ENCODE measurements at places on chromosomes 5 and 9.

- no peak for DNase-seq
Observed at GRCh38 chr9:33794560-33794959, 801 bp upstream of the PRSS3 start.

- no peak for DNase-seq
Observed at GRCh38 chr5:131532031-131532640, 102.9 kb downstream of the RAPGEF6 start.

- DNase-seq, result no peak
Observed at GRCh38 chr9:78278177-78278777, 18.6 kb upstream of the PSAT1 start.

- DNase-seq, result no peak
Observed at GRCh38 chr9:112629671-112630485, 88.0 kb downstream of the INIP start.

DNA sequence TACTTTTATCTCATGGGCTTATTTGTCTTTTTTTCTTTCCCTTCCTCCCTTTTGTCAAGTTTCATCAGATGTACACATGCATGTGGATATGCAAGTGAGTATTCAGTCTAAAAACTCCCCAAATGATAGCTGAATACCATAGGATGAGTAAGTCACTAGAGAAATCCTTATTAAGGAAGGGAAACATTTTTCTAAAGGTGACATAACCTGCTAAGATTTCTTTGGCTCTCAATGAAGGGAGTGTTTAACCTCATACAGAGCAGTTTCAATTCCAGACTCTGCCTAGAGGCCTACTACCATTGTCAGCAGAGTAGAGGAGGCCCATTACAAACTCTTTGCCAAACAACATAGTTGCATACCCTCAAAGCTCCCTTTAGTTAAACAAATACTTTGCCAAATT lies 192.4 kb downstream of the ARHGEF28 start:
- DNase-seq, result no peak

- no peak for DNase-seq
Observed at GRCh38 chr5:134510970-134511795, 14.3 kb upstream of the JADE2 start.

DNA sequence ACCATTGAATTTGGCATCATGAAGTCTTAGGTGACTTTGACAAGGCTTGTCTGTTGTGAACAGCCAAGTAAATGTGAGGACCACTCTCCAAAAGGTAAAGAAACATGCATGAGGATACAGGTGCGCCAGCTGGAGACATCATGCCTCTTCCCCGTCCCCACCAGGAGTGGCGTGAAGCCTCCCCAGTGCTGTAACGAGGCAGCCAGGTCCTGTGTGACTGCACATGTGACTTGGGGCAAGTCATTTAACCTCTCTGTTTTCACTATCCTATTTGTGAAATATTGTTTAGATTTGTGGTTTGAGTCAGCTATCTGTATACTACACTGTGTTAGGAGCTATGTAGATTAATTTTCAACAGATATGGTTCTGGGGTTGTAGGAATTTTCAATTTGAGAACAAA lies 65.0 kb downstream of the DOCK8 start:
- DNase-seq, result no peak

GRCh38 chr5:167894631-167895472 lies 396.6 kb upstream of the WWC1 start:
- DNase-seq, result no peak

DNA sequence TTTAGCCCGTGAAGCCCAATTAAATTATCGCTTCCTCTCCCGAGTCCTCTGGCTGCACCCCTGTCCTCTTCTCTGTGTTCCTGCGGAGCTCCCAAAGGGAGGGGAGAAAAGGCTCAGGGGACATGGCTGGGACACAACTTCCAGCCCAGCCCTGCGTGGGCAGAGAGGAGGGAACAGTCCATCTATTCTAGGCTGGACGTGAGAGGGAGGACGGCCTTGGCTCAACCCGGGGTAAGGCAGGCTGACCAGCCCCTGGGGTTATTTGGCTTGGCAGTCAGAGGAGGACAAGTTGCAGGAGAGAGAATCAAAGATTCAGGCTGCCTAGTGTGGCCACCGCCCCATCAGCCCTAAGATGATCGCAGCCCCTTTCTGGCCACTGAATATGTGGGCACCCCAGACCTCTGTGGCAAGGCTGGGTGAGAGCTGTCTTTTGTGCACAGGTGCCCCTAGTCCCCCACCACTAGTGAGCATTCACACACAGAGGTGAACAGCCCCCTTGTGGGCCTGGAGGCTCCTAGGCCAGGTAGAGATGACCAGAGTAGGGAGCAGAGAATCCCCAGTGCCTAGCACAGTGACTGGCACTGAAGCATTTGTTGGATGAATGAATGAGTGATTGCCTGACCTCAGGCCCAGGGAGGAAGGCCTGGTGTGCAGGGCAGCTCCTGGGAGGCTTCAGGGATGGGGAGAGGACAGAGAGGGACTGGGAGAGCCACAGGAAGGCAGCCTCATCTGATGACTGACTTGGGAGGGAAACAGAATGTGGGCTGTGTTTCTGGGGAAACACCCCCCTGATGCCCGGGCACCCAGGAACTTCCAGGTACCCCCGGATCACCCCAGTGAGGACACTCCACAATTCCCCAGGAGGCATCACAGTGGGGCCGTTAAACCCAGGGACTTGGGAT lies 133.9 kb downstream of the C9orf50 start:
- DNase-seq, result no peak

GRCh38 chr5:171577042-171577758 lies 157.8 kb downstream of the FGF18 start:
- DNase-seq, result no peak

DNA sequence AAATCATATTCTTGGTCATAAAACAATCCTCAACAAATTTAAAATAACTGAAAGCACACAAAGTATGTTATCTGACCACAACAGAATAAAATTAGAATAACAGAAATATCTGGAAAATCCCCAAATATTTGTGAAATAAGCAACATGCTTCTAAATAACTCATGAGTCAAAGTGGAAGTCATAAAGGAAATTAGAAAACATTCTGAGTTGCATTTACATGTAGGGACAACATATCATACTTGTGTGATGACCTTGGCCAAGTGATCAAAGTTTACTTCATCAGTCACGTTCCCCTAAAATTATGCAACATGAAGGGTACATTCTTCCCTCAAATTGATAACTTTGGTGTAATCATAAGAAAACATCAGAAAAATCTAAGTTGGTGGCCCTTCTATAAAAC lies 64.7 kb downstream of the CSF2 start:
- no peak for DNase-seq

DNA sequence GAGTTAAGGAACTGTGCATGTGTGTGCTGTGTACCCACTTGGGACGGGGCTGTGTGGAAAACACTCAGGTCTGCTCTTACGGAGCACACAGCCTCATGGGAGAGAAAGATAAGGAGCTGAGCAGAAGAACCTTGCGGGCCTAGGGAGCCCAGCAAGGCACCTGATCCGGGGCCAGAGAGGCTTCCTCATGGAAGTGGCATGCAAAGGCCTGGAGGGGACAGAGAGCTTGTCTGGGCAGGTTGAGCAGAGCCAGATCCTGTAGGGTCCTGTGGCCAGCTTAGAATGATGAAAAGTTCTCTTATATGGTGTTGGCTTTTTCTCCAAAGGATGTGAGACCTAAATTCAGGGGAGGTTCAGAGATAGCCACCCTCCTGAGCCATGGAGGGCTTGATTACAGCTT lies 45.2 kb downstream of the NEK6 start:
- no peak for DNase-seq

DNA sequence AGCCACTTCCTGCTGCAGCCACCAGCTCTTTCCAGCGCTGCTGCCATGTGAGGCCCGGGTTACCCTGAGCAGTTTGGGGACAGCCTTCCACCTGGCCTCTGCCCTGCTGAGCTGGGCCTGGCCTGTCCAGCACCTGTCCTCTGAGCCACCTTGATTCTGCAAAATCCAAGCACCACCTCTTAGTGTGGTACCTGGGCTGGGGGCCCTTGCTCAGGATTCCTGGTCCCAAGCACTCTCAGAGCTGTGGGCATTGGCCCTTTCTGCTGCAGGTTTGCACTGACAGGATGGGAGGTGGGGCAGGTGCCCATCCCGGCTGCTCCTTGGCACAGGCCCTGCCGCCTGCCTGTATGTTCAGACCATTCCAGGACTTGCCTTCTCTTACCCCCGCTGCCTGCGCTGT lies 309.2 kb upstream of the IRX4 start:
- DNase-seq, result no peak

DNA sequence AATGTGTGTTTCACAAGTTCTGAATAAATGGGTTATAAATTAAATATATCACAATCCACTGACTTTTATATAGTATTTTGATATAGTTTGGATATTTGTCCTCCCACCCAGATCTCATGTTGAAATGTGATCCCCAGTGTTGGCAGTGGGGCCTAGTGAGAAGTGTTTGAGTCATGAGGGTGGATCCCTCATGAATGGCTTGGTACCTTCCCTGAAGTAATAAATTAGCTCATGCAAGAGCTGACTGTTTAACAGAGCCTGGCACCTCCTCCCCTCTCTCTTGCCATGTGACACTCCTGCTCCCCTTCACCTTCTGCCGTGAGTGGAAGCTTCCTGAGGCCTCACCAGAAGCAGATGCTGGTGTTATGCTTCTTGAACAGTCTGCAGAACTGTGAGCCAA lies 127.9 kb upstream of the PALM2AKAP2 start:
- no peak for DNase-seq

DNA sequence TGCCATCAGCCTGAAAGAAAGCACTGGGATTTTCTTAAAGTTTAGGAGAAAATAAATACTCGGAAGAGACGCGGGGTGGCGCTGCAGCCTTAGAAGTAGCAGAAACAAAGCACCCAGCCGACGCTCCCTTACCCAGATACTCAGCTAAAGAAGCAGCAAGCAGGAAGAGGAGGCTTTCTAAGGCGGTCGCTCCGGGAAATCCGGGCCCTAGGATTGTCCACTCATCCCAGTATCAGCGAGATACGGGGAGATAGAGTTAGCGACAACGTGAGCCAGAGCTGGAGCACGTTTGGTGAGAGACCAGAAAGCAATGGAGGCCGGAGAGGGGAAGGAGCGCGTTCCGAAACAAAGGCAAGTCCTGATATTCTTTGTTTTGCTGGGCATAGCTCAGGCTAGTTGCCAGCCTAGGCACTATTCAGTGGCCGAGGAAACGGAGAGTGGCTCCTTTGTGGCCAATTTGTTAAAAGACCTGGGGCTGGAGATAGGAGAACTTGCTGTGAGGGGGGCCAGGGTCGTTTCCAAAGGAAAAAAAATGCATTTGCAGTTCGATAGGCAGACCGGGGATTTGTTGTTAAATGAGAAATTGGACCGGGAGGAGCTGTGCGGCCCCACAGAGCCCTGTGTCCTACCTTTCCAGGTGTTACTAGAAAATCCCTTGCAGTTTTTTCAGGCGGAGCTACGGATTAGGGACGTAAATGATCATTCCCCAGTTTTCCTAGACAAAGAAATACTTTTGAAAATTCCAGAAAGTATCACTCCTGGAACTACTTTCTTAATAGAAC lies at the start of gene PCDHB2:
TSS of gene PCDHB2 (plus strand) at position 135 of the 782 bp plus-strand sequence. CDS start at position 311, 176 bp downstream.
- no peak for DNase-seq

DNA sequence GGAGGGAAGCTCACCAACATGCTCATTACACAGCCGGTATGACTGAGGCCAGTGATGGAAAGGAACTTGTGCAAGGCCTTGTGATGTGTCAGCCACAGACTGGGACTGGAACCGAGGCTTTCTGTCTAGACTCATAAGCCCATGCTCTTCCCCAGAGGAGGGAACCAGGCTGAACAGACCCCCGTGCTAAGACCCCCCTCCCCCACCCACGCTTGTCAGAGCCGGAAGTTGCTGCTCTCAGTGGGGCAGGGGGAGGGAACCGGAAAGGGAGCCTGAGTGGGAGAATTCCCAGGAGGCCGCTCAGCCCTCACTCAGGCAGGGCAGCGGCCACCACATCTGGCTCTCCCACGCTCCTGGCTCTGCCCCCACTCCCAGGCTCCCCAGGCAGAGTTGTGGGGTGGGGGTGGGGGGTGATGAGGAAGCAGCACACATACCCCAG lies 4.1 kb upstream of the PDGFRB start:
- DNase-seq, result no peak

GRCh38 chr9:98488571-98489312 lies 220.0 kb downstream of the GABBR2 start:
- DNase-seq, result no peak

DNA sequence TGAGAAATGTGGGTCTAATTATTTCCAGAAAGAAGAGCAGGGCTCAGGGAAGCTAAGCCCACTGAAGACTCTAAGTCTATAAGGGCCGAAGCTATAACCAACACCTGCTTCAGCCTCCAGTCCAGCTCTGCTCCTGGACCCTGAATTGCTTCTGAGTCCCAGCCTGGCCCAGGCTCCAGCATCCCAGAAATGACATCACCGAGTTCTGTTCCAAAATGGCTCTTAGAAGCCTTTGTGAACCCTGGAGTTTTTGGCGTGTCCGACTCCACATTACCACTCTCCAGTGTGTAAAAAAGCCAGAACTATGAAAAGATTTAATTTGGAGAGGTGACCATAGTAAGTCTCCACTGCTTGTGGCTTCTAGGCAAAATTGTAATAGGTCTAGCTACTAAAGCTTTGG lies 289.9 kb downstream of the SLIT3 start:
- no peak for DNase-seq

GRCh38 chr5:1447671-1448361 lies 2.6 kb upstream of the SLC6A3 start:
- DNase-seq, result no peak

DNA sequence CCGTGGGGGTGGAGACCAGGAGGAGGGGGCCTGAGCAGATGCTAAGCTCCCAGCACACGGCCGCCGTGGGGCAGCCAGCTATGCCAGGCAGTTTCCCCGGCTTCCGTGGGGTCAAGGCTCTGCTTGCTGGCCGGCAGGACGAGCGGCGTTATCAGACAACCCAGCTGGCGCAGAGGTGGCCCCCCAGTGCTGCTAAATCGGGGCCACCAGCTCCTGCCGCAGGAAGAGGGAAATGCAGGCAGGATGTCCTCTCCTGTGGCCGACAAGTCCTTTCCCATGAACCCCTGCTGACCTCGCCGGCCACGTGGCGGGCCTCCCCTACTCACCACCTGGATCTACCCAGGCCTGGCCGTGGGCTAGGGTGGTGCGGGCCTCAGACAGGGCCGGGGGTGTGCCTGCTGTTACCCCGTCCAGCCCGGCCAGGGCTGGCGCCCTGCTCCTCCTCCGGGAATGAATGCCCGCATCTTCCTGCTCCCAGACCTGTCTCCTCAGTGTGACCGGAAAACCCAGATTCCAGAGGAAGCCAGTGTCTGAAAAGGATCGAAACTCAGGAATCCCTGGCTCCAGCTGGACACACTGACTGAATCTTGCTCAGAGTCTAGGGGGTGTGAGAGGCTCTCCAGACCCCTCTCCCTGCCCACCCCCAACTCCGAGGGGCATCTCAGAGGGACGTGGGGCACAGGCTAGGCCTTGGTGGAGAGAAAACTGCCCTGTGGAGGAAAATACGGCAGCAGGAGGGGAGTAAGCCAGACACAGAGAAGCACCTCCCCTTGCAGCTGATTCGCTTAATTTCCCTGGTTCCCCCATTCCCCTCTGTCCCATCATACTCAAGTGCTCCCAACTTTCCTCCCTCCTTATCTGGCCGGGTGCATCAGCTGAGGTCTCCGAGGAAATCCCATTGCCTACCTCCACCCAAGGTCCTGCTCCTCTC lies 3.9 kb downstream of the FLT4 start:
- DNase-seq, result no peak

Data from renal cortex interstitium (tissue), 15 donors.